Stimulated activated CD8-positive, alpha-beta memory T cell treated with anti-CD3 and anti-CD28 coated beads, Interleukin-2, amount 100 ng/mL, for 1 hour (primary cell): ENCODE measurements at places on chromosomes 3 and 15.

- DNase-seq: no peak
Measured at GRCh38 chr3:150365132-150365604, 42.9 kb upstream of the TSC22D2 start.

DNA sequence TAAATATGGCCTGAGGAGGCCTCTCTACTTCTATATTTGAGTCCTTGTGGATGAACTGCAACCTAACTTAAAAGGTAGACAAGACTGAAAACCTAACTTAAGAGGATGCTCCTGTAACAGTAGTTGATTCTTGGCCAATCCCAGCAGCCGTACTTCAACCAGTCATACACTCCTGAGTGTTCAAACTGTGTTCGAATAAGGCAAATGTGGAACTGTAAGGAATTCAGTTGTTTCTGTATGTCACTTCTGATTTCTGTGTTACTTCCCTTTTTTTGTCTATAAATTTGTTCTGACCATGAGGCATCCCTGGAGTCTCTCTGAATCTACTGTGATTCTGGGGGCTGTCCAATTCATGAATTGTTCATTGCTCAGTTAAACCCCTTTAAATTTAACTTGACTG, 20.5 kb downstream of the GALK2 start:
- no peak for DNase-seq

- no peak for DNase-seq
Measured at GRCh38 chr15:97057503-97057902, 727.0 kb downstream of the NR2F2 start.

DNA sequence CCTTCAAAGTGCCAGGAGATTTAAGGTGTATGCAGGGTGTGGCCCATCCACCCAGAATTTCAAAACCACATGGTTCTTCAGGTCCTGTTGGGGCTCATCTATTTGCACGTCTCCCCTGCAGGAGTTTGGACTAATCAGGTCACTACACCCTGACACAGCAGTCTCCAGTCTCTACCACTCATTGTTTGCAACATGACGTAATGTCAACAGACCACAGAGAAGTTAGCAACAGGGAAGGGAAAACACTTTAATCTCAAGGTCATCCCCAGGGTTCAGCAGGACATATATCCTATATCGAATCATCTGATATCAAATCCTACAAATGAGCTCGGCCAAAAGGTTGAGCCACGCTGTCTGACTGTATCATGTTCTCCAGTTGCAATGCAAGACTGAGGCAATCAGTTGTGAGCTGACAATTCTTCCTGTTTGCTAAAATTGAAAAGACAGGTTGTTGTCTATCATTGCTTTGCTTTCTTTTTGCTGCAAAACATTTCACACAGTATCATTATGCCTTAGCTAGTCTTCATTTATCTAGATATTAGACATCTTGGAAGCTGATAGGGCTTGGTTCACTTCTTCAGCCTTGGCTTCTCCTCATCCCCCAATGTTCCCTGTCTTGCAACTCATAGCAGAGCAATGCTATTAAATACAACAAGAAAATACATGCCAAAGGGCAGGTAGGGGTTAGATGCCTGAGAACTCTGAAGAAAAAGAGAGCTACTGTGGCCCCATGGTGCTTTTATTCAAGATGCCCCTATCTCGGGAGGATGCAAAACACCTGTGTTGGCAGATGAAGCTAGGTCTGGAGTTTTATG, 13.4 kb upstream of the LEKR1 start:
- DNase-seq: no peak

- DNase-seq: no peak
Measured at GRCh38 chr3:20552605-20553275, 366.7 kb upstream of the SGO1 start.

DNA sequence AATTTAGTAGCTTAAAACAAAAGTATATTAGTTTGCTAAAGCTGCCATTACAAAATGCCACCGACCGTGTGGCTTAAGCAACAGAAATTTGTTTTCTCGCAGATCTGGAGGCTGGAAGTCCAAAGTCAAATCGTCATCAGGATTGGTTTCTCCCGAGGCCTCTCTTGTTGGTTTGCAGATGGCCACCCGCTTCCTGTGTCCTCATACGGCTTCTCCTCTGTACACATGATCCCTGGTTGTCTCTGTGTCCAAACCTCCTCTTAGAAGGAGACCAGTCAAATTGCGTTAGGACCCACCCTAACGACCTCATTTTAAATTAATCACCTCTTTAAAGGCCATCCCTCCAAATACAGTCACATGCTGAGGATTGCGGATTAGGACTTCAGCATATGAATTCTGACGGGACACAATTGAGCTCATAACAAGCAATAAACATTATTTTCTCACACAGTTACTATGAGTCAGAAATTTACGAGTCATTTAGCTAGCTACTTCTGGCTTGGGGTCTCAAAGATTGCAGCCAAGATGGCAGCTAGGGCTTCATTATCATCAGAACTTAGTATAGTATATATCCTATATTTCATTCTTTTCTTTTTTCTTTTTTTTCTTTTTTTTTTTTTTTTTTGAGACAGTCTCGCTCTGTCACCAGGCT, 58.4 kb downstream of the RPL39L start:
- no peak for DNase-seq
